ENCODE measurements at places on chromosomes 6 and 20.

- no peak for DNase-seq
These were observed 91.6 kb downstream of the MRPL14 start for GRCh38 chr6:44035621-44036020.

- DNase-seq, result no peak
These were observed 20.2 kb upstream of the MDGA1 start for GRCh38 chr6:37717836-37718251.

GRCh38 chr20:25503936-25504335 is 81.4 kb downstream of the NINL start:
- no peak for DNase-seq

DNA sequence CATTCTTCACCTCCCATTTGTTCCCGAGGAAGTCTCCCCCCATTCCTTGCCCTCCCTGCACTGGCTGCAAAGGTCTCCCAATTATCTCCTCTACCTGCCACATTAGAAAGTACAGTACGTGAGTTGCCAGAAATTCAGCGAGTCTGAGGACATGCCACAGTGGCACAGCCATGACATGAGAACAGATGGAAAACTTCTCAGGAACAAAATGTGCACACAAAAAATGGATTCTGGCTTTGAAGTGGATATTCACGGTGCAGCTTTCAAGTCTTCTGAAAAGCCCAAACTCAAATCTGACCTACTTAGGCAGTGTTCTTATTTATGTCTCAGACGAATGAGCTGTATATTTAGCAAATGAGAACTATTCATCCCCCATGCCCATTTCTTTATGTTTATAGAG is 269.1 kb upstream of the ARID1B start:
- no peak for DNase-seq

GRCh38 chr6:21613809-21614208 is 20.3 kb downstream of the SOX4 start:
- peak; percentile 52 for DNase-seq

GRCh38 chr6:70847106-70848084 is 109.5 kb downstream of the B3GAT2 start:
- DNase-seq, result peak; percentile 23

DNA sequence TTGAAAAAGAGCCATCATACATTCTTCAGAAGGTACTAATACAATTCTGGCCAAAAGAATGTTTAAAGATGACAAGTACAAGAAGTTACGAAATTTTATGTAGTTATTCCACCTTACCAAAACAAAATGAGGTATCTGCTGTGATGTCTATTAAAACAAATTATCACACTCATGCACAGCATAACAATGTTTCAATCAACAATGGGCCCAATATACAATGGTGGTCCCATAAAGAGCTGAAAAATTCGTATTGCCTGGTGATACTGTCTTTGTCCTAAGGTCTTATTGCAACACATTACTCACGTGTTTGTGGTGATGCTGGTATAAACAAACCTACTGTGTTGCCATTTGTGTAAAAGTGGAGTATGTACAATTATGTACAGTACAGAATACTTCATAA is 3.6 kb upstream of the NUP153 start:
- peak; percentile 11 for DNase-seq

- DNase-seq, result no peak
These were observed 312.8 kb upstream of the SPTLC3 start for GRCh38 chr20:12695937-12696336.

DNA sequence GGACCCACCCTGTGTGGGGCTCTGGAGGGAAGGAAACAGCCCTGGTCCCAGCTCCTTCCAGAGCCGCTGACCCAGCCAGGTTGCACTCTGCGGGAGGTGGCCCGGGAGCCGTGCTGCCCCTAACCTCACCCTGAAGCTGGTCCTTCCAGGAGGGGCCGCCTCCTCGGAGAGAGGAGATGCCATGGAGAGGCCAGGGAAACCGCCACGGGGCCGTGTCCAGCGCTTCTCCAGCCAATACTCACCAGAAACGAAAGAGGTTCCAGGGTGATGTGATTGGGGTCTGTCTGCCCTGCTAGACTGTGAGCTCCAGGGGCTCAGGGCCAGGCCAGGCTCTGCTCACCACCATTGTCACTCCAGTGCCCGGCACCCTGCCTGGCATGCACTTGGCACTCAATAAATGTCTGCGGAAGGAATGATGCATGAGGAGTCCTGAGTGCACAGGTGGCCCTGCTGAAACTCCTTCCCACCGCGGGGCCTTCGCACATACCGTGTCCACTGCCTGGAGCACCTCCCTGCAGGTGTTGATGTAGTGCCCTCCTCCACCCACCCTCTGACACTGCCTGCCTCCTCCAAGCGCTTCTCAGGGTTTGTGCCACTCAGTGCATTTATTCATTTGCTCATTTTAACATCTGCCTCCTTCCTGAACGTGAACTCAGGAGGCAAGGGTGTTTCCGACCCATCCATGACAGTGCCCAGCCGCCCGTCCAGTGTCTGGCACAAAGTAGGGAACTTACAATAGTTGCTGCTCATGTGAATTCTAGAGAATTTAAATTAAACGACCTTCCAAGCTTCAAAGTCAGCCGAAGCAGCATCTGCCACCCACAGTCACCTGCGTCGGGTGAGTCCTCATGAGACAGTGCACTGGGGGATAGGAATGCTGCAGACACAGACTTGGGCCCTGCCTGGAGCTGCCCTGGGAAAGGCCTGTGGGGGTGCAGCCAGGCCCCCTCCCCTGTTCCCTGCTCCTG is 30.3 kb downstream of the RBM38 start:
- DNase-seq, result no peak

- DNase-seq, result no peak
These were observed 17.5 kb upstream of the PLCG1 start for GRCh38 chr20:41119614-41120561.

DNA sequence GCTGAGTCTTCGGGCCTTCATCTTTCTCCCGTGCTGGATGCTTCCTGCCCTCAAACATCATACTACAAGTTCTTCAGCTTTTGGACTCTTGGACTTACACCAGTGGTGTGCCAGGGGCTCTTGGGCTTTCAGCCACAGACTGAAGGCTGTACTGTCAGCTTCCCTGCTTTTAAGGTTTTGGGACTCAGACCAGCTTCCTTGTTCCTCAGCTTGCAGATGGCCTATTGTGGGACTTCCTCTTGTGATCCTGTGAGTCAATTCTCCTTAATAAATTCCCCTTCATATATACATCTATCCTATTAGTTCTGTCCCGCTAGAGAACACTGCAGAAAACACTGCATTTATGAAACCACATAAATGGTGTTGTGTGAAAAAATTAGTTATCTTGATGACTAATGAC is 13.9 kb upstream of the BCLAF1 start:
- DNase-seq, result peak; percentile 39

GRCh38 chr6:140830666-140831065 is 1302.1 kb upstream of the GJE1 start:
- DNase-seq, result no peak

GRCh38 chr6:168370310-168370991 is 50.9 kb upstream of the DACT2 start:
- peak; percentile 42 for DNase-seq

- DNase-seq, result no peak
These were observed 115.1 kb upstream of the JAG1 start for GRCh38 chr20:10788877-10789276.

- no peak for DNase-seq
These were observed 22.6 kb downstream of the UST start for GRCh38 chr6:148769304-148769968.

DNA sequence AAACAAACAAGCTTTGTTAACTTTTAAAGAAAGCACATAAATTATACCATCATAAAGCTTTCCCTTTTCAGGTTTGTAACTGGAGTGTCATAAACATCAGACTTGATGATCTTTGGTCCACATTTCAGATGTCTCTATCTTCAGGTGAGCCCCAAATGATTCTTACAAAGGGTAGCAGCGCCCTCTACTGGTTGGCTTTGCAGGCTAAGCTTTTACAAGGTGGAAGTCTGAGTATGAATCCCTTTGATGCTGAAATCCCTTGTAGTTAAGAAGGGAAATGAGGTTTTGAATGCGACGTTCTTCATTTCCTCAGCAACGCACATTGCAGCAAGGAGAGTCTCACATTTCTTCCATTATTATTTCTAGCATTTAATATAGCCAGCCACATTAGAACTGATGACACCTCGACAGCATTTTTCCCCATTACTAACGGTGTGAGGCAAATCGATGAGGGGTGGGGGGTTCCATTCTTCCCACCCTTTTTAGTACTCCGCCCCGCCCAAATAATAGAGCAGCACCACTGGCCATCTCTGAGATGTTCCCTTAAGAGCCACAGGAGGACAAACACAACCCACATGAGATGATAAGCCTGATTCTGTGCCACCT is 126.3 kb upstream of the NT5E start:
- DNase-seq, result peak; percentile 56

- DNase-seq, result no peak
These were observed 3.8 kb downstream of the TFEB start for GRCh38 chr6:41731561-41732086.

DNA sequence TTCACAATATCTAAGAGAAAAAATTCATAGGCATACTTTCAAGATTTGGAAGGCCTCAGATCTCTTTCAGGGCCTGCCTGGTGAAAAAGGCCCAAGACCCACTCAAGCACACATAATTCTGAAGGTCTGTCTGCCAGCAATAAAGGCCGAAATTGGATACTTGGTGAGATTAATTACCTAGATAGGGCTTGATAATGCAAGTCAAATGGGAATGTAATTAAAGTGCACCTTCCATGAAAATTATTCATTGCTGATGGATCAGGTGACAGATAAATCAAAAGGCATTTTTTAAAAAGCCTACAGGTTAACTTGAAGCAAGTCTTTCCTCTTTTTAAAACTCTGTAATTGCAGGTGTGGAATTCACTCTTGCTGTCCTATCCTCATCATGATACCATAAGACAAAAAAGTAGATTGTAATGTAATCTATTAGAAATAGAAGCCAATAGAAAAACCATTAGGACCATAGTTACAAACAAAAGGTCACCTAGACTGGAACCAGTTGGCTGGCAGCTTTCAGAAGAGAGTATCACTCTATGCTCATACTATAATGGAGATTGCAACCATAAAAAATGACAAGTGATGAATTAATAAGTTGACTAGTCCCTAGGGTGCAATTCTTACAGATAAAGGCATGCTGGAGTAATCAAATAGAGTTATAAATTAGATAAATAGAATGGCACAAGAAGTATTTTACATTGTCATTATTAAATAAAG is 77.3 kb downstream of the EPHA7 start:
- no peak for DNase-seq

GRCh38 chr6:16766043-16766536 is 4.8 kb upstream of the ATXN1 start:
- DNase-seq, result peak; percentile 68
